T-cell (primary cell): ENCODE measurements at places on chromosomes 12 and 14.
A peak's percentile ranks its signal among the peaks of the same experiment; 100 is the strongest.

DNA sequence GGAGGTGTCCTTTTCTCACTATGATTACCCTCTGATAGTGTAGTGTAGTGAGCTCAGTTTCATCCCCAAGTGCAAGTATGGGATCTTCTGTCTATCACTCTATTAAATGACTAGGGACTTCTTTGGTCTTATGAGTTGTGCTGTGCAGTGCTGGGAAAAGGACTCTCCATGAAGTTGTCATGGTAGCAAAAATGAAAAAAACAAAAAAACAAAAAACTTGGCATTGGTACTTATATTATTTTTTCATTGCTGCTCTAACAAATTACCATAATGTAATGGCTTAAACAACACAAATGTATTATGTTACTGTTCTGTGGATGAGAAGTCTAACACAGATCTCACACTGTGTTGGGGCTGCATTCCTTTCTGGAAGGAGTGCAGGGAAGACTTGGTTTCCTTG is 393.1 kb upstream of the NOVA1 start:
- DNase-seq: no peak

- no peak for DNase-seq
These were observed 54.3 kb upstream of the KCNJ8 start for GRCh38 chr12:21828779-21829178.

DNA sequence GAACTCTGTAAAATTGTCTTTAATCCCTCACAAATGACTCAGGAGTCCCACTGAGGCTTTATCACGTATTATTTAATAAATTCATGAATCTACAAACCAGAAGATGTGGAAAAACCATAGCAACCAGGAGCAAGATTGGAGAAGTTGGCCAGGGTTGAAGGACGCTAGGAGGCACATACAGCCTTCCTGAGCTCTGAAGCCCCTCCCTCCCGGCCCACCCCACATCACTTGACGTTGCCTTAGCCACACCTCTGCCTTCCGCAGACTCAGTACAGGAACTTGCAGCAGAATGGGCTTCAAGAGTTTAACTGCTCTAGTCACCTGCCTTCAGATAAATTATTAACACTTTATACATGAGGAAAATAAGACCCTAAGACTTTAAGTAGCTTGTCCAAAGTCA is 33.9 kb downstream of the SLC35F4 start:
- no peak for DNase-seq

DNA sequence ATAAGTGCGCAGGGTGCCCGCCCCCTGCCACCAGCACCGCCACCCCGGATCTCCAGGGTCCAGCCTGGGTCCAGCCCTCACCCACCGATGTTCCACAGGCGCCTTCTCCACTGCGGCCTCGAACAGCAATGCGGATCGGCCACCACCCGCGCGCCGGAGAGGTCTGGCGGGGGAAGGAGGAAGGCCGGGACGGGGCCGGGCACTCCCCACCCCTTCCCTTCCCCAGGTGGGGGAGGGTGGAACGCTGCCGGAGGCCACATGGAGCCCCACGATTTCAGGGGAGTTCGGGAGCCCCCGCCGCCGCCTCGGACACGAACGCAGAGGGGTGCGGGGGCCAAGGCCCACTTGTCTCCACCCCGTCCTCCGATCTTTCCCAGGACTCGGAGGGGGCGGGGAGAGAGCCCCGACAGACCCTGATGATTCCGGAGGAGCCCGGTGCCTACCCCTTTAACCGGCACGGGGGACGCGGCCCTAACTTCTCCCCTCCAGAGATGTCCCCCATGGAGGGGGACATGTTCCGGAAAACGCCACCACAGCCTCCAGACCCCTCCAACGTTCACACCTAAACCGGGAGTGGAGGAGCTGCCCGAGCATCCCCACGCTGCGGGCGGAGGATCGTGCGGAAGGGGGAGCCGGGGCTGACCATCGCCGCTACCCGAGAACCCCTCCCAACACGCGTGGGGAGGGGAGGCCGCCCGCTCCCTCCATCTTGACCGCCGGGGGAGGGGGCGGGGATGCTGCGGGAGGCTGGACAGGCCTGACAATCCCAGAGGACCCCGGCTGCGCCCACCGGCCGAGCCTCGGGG is 1.1 kb downstream of the ATXN2 start:
- DNase-seq: peak; percentile 3

- DNase-seq: no peak
These were observed 331.2 kb upstream of the SFSWAP start for GRCh38 chr12:131379738-131380137.

DNA sequence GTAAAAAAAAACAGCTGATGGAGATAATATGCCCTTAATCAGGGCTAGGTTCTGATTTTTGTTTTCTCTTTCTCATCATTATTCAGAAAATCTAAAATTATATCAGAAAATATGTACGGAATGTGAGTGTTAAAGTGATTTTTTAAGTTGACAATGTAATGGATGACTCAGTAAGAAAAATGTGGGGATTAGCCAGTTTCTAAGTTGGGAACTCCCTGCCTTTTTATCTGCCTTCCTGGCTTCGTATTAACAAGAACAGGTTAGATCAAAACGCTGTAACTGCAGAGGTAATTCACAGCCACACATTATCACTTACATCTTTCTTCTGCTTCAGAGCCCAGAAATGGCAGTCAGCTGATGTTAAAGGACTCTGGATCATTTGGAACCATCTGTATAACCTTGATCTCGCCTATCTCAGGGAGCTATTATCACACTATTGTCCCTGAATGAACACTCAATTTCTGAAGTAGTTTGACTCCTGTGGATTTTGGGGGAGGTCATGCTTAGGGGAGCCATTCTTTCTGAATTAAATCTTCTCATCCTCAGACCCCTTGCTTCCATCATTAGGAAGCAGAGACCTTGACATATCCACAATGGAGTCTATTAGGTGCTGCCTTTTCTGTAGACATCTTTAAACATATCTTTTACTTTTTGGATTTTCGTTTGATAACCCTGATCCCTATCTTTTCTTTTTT is 135.7 kb upstream of the SLC16A7 start:
- no peak for DNase-seq

GRCh38 chr14:49816844-49817243 is 35.7 kb downstream of the NEMF start:
- DNase-seq: no peak

DNA sequence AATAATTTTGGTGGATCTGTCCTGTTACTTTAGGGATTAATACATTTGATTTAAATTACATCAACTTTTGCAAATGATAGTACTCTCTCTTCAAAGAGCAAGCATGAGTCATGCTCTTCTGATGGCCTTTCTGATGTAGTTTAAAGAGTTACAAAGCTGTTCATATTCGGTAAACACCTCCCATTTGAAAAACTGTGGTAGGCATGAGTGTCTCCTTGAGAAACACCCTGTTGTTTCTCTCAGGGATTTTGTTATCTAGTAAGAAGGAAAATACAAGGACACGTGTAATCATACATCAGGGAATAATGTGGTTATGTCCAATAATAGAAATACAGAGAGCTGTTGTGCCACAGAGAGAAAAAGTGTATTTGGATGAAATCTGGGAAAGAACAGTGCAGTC is 53.3 kb upstream of the E2F7 start:
- no peak for DNase-seq
